ENCODE measurements at places on chromosomes 2 and 18.

DNA sequence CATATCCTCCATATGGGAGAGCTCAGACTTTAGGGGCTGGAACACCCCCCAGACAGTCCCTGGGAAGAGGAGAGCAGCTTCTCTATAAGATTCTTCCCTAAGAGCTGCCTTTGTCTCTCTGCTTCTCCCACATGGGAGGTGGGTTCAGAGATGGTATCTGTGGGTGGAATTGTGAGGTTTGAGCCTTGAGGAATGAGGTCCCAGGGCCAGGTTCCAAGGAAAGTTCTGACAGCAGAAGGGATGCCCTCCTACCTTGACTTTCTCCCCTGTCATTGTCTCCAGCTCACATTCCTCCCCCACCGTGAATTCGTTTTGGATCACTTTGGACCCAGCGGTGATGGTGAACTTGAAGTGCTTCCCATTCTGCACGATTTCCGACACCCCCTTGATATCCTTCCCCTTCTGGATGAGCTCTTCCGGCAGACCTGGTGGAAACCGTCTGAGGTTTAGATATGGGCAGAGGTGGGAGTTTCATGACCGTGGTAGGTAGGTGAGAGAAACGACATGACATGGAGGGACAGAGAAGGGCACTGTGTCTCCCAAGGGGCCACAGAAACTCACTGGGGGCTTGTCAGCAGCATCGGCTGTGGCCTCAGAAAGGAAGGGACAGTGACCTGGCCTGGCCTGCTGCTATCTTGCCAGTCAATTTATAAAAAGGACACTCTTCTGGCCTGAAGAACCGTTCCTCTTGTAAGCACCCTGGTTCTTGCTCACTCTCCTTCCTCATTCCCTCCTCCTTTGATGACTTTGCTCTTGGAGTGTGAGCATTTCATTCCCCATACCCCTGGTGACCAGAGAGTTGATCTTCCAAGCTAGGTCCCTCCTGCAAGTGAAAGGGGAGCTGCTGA lies 1.7 kb downstream of the FABP1 start:
- no peak for DNase-seq

GRCh38 chr2:28119631-28120030 lies 229.1 kb downstream of the BABAM2 start:
- no peak for DNase-seq

- DNase-seq = peak; percentile 9
These were observed 1674.5 kb upstream of the NXPH2 start for GRCh38 chr2:140454717-140455116.

DNA sequence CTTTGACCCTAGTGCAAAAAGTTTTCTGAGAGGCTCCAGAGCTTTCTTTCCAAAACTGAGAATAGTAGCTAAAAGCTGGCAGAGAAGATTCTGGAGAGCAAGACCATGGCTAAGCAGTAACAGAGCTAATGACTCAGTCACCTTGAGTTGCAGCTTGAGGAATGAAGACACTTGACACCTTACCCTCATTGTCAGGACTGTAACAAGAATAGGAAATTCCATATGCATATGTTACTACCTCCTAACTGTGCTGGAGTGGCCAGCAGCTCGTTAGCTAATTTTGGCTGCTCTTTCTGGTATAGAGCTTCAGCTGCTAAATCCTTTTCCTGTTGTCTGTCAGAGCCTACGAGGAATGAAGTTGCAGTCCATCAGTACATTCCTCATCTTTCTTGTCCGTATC lies 68.6 kb upstream of the LHCGR start:
- DNase-seq = no peak

DNA sequence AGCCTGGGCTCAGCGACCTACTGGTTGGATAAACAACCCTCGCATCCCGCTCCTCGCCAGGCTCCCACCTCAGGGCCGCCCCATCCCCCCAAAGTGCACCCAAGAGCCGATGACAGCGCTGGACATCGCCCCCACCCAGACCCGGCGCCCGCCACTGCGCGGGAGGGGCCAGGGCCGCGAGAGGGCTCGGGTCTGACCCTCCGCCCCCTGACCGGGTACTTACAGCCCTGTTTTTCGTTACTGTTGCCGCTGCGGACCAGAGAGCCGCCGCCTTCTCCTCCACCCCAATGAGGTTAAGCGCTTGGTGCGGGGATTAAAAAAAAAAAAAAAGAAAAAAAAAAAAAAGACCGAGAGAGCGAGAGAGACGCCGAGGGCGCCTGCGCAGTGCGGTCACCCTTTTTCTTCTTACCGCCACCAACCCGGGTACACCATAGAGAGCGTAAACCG lies at the start of gene CLASP1:
Gene CLASP1, minus strand, starts transcription at position 314 of the 447 bp plus-strand sequence. CDS start 43,567 bp downstream, outside the sequence.
- DNase-seq = no peak

- no peak for DNase-seq
These were observed 90.5 kb downstream of the USP40 start for GRCh38 chr2:233476063-233476410.

DNA sequence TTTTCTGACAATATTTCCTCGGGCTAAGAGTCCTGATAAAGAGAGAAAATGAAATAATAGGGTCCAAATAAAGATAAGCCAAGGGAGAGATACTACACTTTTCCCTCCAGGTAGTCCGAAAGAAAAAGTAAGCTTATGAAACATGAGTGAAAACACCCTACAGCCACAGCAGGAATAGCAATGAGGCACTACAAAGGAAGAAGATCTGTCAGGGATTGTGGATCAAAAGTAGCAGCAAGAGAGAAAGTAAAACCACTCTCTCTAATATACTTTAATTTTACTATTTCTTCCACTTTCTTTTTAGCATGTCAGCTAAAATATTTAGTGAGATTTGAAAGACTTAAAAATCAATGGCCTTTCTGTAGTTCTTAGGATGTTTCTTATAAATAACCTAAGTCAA lies 1601.8 kb downstream of the LRP1B start:
- DNase-seq = no peak

GRCh38 chr18:43129946-43130524 lies 14.6 kb upstream of the RIT2 start:
- DNase-seq = no peak

DNA sequence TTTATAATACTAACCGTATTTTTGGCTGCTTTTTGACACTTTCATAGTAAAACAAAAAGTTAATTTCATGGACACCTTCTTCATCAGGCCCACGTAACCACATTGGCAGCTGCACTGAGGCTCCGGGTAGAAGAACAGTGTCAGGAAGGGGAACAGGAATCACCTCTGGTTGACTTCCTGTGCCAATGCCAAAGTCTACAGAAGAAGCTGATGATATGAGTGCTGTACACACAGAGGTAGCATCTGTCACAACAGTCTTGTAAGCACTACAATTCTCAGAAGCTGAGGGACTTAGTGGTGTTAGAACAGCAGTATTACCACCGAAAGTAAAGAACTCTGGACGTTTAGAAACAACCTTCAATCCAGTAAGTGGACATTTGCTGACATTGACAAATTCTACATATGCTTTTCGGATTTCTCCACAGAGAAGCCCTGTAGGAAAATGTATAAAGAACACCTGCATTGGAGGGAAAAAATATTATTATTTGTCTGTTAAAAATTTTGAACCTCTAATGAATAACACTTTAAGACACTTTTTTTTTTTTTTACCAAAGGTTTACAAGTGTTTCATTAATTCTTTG lies 85.3 kb downstream of the TRAPPC8 start:
- peak; percentile 10 for DNase-seq

DNA sequence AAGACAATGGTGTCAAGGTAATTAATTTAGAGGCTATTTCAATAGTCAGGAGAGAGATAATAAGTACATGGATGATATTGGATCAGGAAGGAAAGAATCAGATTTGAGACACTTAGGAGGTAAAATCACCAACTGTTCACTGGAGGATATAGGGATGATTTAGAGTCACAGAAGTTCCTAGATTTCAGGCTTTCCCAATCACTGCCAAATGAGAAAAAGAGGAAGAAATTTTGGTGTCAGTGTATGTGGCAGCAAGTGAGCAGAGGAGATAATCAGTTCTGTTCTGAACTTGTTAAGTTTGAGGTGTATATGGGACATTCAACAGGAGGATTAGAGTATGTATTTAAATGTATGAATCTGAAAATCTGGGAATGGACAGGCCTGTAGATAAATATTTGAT lies 640.4 kb downstream of the NR4A2 start:
- no peak for DNase-seq

DNA sequence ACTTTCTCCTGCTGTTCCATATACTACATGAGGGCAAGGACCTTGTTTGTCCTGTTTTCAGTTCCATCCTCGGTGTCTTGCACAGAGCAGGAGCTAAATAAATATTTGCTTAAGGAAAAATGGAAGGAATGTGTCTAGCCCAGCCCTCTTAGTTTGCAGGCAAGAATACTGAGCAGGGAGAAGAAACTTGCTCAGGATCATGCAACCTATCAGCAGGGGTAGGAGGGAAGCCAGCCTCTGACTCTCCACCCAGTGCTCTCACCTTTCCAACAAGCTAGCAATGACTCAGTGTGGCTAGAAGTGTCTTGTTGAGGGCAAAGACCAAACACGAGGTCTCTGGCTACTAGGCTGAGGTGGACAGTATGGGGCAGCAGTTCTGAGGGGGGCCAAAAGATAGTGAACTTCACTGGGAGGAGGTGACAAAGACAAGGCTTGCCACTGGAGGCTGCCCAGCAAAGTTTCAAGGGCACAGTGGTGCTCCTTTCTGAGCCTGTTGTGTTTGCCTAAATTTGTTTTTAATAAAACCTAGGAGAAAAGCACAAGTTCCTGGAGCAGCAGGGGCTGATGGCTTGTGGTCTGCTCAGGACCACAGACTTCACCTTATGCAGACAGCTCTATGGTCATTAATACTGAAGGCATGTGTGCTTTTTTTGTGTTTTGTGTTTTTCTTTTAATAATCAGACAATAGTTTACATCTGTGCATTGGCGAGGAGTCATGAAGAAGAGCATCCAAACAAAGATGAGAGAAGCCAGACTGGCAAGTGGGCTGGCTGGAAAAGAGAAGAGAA lies 49.1 kb upstream of the CTAGE1 start:
- DNase-seq = no peak

DNA sequence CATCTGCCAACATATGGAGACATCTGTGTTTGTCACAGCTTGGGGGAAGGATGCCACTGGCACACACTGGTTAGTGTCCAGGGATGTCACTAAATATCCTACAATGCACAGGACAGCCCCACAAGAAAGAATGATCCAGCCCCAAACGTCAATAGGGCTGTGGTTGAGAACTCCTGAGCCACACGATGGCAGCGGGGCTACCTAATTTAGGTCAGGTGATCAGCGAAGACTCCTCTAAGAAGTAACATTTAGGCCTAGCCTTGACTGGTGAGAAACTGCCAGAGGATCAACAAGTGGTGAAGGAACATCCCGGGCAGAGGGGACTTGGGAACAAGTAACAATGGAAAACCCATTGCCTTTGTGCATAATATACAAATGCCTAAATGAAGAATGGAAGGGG lies 5.0 kb upstream of the TGIF1 start:
- DNase-seq = no peak

DNA sequence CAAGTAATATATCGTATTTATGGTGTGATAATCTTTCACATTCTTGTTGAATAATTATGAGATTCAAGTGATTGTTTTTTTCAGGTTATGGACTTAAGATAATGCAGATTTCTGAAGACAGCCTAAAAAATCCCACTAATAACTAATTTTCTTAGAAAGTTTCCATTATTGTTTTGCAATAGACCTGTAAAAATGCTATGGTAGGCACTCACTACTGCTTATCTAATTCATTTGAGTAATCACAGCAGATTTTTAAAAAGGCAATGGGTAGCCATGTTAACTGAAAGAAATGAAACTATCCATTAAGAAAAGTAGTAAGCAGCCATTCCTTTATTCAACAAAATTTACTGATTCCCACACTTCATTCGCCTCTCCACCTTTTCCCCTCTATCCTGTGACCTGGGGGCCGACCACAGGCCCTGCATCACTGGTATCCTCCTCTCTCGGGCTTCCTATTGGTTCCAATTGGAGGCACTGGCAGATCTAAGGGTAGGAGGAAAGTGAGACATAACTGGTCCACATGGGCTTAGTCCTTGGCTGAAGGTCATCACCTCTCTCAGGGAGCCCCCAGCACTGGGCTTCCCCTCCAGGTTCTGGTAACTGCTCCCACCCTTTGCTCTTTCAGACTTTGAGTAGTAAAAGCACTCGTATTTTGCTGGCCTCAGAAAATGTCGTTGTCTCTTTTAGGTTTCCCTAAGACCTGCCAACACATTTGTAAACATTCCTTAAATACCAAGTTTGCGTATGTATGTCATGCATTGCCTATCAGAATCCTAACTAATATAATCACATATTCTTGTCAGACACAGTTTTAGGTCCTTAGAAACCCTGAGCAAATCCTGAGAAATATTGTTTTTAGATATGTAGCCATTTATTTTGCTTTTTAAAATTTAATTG lies 18.5 kb downstream of the RBMS1 start:
- DNase-seq = no peak

GRCh38 chr2:207534417-207534816 lies 4.7 kb downstream of the CREB1 start:
- DNase-seq = no peak

- no peak for DNase-seq
These were observed 96.8 kb downstream of the PRKCE start for GRCh38 chr2:45748239-45748638.

DNA sequence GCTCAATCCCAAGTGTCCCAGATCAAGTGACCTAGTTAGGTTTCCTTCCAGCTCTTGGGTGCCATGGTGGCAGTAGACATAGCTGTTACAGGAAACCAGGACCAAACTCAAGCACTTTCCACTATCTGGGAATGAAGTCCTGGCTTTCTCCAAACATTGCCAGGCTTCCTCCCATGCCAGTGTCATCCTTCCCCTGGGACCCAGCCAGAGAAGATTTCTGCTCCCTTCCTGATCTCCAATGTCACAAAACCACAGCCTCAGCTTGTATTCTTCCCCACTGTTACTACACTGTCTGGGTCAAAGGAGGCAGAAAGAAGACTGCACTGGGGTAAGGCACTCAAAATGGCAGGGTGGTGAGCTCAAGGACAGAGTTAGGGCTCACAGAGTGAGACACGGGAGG lies 347.1 kb downstream of the TNS1 start:
- no peak for DNase-seq

DNA sequence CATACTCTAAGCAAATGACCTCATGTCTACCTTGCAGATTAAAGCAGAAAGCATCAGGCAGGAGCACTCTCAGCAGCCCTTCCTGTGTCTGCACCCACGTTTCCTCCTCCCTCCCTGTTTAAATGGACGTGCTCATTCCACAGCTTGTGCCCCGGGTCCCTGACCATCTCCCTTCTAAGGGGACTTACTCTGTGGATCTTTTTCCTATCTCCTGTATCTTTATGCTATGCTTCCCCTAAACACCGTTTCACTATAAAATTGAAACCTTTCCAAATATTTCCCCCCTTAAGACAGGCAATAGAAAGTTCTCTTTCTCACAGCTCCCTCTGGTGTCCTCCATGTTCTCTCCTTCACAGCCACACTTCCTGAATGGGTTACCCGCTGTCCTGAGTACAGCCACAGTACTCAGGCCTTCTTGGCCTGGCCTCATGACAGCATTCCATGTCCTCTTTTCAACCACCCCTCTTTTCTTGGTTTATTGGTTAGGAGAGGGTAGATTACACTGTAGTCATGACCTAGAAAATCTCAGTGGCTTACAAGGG lies 41.1 kb downstream of the TMEM185B start:
- no peak for DNase-seq

DNA sequence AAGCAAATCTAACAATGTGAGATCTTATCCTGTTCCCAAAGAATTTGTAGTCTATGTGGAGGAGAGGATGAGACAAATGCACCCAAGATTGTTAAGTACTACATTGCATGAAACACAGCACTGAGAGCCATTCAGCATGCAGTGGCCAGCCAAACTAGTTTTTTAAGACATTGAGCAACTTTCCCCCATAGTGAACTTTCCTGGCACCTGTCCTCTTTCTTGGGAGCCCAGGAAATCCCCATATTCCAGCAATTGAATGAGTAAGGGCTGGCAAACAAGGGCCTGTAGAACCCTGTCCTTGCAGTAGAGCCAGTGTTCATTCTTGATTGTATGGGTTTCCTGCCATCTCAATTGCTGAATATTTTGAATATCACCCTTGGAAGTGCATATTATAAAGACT lies 58.8 kb upstream of the FIGN start:
- DNase-seq = no peak
